SHP77 treated with DMSO at 0.1 percent for 48 hours (cell line): ENCODE measurements at places on chromosomes 2 and 18.

GRCh38 chr2:215498431-215498830 lies 62.6 kb upstream of the FN1 start:
- DNase-seq: no peak

DNA sequence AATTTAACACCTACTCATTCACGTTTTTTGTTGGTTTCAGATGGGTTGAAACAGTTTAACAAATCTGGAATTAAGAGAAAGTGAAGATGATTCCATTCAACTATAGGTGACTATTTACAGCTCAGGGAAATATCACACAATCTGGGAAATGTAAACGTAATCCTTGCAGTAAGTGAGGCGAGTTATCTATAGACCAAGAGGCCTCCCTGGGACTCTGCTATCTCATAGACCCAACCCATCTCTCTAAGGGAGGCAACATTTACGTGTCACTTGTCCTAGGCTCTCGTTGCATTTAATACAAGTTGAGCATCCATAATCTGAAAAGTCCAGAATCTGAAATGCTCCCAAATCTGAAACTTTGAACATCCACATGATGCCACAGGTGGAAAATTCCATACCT lies 2.0 kb upstream of the MOB4 start:
- DNase-seq: no peak

- no peak for DNase-seq
Measured at GRCh38 chr2:230418341-230419016, 2.5 kb downstream of the SP100 start.

- DNase-seq: no peak
Measured at GRCh38 chr2:25494616-25495015, 152.9 kb upstream of the DNMT3A start.

DNA sequence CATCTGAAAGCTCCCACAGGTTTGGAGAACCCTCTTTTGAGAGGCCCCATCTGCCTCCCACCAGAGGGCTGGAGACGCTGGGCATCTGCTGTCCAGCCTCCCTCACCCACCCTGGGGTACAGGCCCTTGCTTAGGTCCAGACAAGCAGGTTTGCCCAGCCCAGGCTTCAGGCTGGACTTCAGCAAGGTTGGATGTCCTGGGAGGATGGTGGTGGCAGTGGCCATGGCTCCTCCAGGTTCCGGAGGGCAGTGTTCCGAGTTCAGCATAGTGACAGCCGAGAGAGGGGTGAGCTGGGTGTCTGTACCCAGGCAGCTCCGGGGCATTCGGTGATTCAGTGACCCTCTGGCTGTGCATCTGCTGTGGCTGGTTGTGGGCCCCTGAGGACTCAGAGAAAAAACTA lies 58.2 kb upstream of the HDAC4 start:
- no peak for DNase-seq
